ENCODE measurements at places on chromosomes 6 and 20.
A peak's percentile ranks its signal among the peaks of the same experiment; 100 is the strongest.

GRCh38 chr20:23602699-23603098 is 3.0 kb downstream of the CST9 start:
- DNase-seq = no peak

DNA sequence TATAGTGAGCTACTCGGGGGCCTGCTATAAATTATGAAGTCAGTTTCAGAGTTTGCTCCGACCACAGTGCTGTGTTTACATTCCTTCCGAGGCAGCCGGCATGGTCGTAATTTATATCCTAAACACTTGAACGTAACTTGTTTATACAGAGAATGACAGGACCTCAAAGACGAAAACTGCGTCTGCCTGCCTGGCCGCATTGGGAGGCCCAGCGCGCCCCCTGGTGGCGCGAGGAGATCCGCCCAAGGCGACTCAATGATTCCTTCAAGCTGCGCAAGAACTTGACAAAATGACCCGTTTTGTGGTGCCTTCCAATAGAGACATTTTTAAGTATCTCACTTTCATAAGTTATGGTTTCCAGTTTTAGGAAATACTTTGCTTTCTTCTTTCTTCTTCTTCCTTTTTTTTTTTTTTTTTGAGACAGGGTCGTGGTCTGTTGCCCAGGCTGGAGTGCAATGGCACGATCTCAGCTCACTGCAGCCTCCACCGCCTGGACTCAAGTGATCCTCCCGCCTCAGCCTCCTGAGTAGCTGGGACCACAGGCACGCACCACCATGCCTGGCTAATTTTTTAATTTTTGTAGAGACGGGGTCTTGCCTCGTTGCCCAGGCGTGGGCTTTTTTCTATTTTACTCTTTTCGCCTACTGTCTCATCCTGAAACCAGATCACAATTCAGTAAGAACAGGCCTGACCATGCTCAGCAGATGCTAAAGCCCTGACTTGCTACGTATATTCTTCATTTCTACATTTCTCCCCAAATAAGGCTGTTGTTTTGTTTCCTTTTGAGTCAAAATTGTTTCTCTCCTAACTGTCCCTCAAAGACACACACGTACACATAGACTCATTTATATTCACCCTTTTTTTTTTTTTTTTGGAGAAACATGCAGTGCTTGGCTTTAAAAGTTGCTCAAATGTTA is 7.8 kb downstream of the FOXF2 start:
- DNase-seq = peak; percentile 66

GRCh38 chr6:105587349-105588122 is 184.7 kb upstream of the PREP start:
- DNase-seq = no peak

DNA sequence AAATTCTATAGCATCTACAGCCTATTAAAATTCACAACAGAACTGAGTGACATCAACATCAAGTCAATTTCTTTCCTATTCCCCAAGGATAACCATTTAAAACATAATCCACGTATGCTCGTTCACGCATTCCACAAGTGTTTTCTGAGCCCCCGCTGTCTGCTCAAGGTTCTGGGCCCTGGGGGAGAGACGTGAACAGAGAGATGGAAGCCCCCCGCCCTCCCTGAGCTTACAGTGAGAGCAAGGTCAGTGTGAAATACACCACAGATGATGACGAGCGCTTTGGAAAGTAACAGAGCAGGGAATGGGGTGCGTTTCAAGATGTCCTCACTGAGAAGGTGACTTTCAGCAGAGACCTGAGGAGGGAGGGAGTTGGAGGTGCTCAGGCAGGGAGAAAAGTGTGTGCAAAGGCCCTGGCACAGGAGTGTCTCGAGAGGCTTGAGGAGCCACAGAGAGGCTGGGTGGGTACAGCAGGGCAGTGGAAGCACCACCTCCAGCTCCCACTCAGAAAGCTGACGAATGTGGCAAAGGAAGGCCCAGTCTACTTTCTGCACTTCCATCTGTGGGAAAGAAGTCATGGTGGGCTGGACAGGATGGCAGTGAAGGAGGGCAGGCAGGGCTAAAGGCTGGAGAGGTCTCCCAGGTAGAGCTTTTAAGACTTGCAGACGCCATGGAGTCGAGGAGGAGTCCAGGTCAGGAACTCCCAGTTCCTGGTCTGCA is 88.3 kb downstream of the DLL1 start:
- DNase-seq = no peak

DNA sequence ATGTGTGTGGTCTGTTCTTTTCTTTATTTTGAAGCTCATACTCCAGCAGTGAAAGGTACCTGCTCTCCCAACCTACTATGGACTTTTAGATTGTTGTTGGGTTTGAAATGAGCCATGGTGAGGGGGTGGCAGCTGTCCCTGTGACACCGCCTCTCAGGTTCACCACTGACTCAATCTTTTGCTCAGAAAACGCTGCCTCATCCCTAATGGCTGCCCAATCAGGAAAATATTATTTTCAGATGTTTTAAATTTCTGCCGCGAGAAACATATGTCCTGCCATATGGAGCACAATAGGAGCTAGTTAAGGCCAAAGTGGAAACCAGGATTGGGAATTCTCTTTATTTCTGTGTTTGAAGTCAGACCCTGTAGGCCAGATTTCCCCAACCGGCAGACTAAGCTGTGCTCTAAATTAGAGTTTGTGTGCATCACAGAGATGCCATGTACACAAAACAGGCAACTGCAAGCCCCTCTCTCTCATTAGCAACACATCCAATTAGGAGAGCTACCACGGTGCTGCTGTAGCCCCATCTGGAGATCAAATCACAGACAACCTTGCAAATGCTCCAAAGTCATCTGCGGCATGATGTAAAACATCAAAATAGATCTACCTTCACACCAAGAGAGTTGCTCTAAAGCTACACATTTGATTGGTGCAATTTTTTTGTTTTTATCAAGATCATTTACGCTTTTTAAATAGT is 144.1 kb upstream of the BACH2 start:
- DNase-seq = no peak

DNA sequence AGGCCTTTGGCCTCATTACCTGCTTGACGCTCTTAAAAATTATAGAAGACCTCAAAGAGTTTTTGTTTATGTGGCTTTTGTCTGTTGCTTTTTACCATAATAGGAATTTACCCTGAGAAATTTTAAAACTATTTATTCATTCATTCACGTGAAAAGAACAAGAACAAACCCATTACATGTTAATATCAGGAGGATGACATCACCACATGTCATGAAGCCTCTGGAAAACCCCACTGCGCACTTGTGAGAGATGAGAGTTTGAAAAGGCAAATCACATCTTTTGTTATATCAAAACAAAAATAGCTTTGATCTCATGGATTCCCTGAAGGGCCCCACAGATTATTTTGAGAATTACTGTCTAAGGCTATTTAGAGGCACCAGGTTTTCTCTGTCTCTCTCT is 61.3 kb upstream of the EYA2 start:
- DNase-seq = no peak
